Aorta (tissue), 5 donors: ENCODE measurements at places on chromosomes 16 and 17. TPM values are rescaled to one million over a fixed set of nuclear protein-coding genes. Genes with fewer than 3 reads are reported as not detected.
A peak's percentile ranks its signal among the peaks of the same experiment; 100 is the strongest.

TNS4 gene
- total RNA-seq, result not detected

GRCh38 chr17:382644-383533 lies 30.3 kb upstream of the RPH3AL start:
- no peak overlapping the region for H3K27ac ChIP-seq
- H3K4me3 ChIP-seq, result no peak overlapping the region
- H3K4me1 ChIP-seq, result no peaks in the 10 kb centered on the region
- no peaks in the 10 kb centered on the region for H3K36me3 ChIP-seq
- DNase-seq, result no peak
- H3K27me3 ChIP-seq, result no peaks in the 10 kb centered on the region

C17orf78 gene
- total RNA-seq, result not detected

GRCh38 chr17:74592087-74592990 lies at the start of gene CD300LD:
Gene CD300LD (minus strand): TSS chr17:74592283. CDS start chr17:74592202, 81 bp downstream.
- H3K27ac ChIP-seq, result no peak within 1 kb of the TSS
- H3K36me3 ChIP-seq, result no peaks in the 10 kb centered on the region
- no peaks in the 10 kb centered on the region for H3K4me1 ChIP-seq
- no peak for DNase-seq

TEX19 gene
- not detected for total RNA-seq

TTLL6 gene
- total RNA-seq, result not detected

DNA sequence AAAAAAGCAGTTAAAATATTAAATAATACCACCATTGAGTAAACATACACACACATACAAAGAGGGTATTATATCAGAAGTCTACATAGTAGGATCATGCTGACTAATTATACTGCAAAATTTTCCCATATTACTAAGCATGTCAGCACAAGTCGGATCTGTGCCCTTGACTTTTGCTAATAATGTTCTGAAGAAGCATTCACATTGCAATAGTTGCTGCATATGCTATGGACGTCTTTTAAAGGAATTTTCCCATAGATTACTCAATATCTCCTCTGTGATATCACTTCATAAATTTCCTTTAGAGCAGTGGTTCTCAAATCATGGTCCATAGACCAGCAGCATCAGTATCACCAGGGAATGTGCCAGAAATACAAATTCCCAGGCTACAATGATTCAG lies 110.9 kb upstream of the NUDT7 start:
- no peak overlapping the region for H3K4me3 ChIP-seq
- no peak for DNase-seq
- no peaks in the 10 kb centered on the region for H3K4me1 ChIP-seq
- H3K27ac ChIP-seq, result no peak overlapping the region

DNA sequence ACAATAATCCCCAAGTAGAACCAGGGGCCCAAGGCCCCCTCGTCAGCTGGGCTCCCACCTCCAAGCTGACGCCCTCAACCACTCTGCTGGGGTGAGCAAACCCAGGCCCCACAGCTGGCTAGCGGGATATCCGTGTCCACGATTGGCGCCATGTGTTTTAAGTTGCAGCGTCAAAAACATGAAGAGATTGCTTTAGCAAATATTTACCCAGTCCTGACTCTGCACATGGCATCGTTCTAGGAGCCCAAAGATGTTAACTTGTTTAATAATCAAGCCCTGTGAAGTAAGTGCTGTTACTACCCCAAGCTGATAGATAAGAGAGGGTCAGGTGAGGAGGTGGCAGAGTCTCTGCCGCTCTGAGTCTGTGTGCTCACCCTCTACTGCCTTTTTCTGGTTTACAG lies 344 bp upstream of the SEPTIN12 start:
- DNase-seq, result no peak
- no peaks in the 10 kb centered on the region for H3K4me1 ChIP-seq
- H3K27me3 ChIP-seq, result no peaks in the 10 kb centered on the region
- no peak overlapping the region for H3K4me3 ChIP-seq
- no peak overlapping the region for H3K27ac ChIP-seq

- H3K36me3 ChIP-seq, result no peaks in the 10 kb centered on the region
- H3K4me3 ChIP-seq, result peak overlapping the region; percentile 90
- DNase-seq, result peak; percentile 72
- H3K27me3 ChIP-seq, result no peaks in the 10 kb centered on the region
Measured at GRCh38 chr17:81684442-81684911, 666 bp downstream of the HGS start.

DNA sequence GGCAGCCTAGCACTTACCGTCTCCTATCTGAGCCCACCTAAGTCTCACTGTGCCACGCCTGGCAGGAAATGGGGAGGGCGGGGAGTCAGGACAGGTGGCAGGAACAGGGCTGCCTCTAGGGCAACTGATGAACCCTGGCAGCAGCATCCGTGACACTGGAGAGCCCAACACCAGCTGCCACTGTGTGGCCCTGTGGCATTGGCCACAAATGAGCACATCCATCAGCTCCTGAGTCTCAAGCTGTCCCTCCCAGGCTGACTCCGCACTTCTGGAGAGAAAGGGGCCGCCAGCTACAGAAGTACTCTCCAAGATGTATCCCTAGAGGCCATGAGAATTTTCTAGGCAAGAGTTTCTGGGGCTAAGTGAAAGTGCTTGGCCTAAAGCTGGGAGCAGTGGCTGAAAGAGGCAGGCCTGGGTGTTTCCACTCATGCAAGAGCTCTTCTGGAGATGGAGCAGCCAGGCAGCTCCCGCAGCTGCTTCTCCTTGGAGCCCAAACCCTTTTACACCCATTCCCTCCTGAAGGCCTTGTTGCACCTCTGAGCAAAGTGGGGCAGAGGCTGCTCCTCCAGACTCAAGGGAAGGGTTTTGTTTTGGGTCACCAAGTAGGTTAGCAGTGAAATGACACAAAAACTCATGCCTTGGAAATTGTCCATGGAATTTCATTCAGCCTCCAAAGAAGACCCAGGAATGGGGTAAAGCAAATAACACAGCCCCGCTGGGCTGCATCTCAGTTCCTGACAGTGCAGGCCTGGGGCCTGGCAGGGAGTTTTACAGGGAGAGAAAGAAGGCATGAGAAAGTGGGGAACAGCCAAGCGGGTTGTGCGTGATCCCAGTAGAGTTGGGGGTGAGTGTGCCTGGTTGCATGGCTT lies 25.8 kb downstream of the PEMT start:
- H3K4me1 ChIP-seq, result no peaks in the 10 kb centered on the region
- DNase-seq, result no peak
- no peak overlapping the region for H3K4me3 ChIP-seq
- no peak overlapping the region for H3K27ac ChIP-seq

CRYBA1 gene
- not detected for total RNA-seq

GRCh38 chr16:20001856-20002707 lies 71.6 kb downstream of the GPR139 start:
- H3K4me3 ChIP-seq, result no peak overlapping the region
- H3K27me3 ChIP-seq, result no peaks in the 10 kb centered on the region
- H3K4me1 ChIP-seq, result no peaks in the 10 kb centered on the region
- no peak overlapping the region for H3K27ac ChIP-seq

- no peak overlapping the region for H3K27ac ChIP-seq
- H3K27me3 ChIP-seq, result no peaks in the 10 kb centered on the region
- H3K4me3 ChIP-seq, result no peak overlapping the region
- H3K4me1 ChIP-seq, result no peaks in the 10 kb centered on the region
- DNase-seq, result no peak
- no peaks in the 10 kb centered on the region for H3K36me3 ChIP-seq
Measured at GRCh38 chr17:14310605-14311004, 9.7 kb downstream of the HS3ST3B1 start.

GRCh38 chr16:70688246-70688742 lies 2.4 kb upstream of the MTSS2 start:
- peak overlapping the region; percentile 83 for H3K27ac ChIP-seq
- H3K4me3 ChIP-seq, result no peak overlapping the region
- H3K36me3 ChIP-seq, result no peaks in the 10 kb centered on the region

DNA sequence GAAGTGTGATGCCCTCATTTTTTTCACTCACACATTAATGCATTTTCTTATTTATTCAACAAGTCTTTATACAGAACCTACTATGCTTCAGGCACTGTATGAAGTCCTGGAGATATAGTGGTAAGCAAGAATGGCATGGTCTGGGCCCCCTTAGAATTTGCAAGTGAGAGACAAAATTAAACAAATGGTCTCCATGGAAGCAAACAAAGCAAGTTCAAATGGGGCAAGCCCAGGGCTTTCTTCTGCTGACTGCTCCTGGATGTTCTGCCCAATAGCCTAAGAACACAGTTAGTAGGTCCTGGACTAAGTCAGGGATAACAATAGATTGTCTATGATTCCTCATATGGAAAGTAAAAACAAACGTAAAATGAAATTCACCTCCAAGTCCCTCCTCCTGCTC lies 31.3 kb upstream of the DDX52 start:
- DNase-seq, result no peak
- H3K27me3 ChIP-seq, result no peaks in the 10 kb centered on the region
- H3K4me1 ChIP-seq, result no peaks in the 10 kb centered on the region
- H3K27ac ChIP-seq, result no peak overlapping the region

ALOX15 gene
- total RNA-seq, result not detected

TNFRSF17 gene
- not detected for total RNA-seq

SLC13A2 gene
- not detected for total RNA-seq

DNA sequence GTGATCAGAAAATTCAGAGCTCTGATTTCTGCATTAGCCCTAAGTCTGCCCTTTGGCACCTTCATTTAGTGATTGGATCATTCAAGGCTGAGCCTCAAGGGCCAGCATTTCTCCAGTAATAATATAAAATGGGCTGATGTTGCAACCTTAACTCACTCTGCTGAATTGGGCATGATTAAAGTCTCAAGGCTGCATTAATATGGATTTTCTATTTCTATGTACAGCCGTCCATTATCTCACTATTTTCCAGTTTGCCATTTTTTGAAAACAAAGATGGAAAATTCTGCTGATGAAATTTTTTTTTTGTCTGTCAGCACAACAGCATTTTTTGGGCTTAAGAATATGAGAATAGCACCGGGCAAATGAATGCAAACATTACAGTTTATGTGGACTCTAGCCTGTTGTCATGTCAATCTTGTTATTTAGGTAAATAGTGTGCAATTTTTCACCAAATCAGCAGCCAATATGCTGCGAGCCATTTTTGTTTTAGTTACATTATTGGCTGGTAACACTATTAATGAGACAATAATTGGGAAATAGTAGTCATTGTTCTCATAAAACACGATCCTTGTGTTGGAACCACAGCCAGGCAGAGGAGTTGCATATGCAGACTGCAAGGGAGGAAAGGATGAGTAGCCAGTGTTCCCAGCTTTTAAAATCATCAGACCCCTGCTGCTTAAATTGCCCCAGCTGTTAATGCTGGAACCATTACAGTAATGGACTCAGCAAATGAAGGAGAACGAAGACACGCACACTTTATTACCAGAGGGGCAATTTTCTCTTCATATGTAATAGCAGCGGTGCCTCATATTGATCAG lies 10.5 kb downstream of the FTO start:
- H3K4me3 ChIP-seq, result no peak overlapping the region
- DNase-seq, result no peak
- no peak overlapping the region for H3K27ac ChIP-seq
- H3K27me3 ChIP-seq, result no peaks in the 10 kb centered on the region
- H3K4me1 ChIP-seq, result no peaks in the 10 kb centered on the region

PHOSPHO1 gene
- total RNA-seq, result 2.0 TPM

GRCh38 chr16:84026606-84027005 lies 16.0 kb downstream of the SLC38A8 start:
- H3K4me1 ChIP-seq, result no peaks in the 10 kb centered on the region
- no peaks in the 10 kb centered on the region for H3K27me3 ChIP-seq
- no peaks in the 10 kb centered on the region for H3K36me3 ChIP-seq

GRCh38 chr16:57301126-57301817 lies 16.8 kb upstream of the PLLP start:
- peak; percentile 84 for DNase-seq
- H3K36me3 ChIP-seq, result no peaks in the 10 kb centered on the region
- no peaks in the 10 kb centered on the region for H3K27me3 ChIP-seq
- H3K4me1 ChIP-seq, result no peaks in the 10 kb centered on the region

- H3K27ac ChIP-seq, result no peak overlapping the region
- no peaks in the 10 kb centered on the region for H3K27me3 ChIP-seq
- H3K4me3 ChIP-seq, result no peak overlapping the region
- H3K36me3 ChIP-seq, result peaks cover 2% of the 10 kb centered on the region
Measured at GRCh38 chr17:63316100-63316499, 130.0 kb downstream of the CYB561 start.

DNA sequence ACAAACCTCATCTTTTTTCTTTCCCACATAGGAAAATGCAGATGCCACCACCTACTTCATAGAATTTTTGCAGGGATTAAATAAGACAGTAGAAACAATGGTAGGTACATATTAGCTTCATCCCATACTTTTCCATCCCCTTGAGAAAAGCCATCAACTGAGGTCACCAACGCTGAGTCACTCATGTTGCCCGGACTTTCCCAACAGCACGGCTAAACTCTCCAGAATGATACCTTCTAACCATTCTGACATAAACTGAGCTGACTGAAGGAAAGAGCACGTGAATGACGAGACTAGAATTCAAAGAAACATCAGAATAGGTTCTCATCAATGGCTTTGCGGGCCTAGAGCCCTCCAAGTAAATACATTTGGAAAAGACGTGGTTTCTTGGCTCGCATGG lies 146.0 kb upstream of the RCVRN start:
- H3K4me3 ChIP-seq, result no peak overlapping the region
- no peaks in the 10 kb centered on the region for H3K27me3 ChIP-seq
- no peaks in the 10 kb centered on the region for H3K4me1 ChIP-seq
- no peaks in the 10 kb centered on the region for H3K36me3 ChIP-seq
- H3K27ac ChIP-seq, result no peak overlapping the region
- DNase-seq, result no peak

ZMYND15 gene
- 7.7 TPM for total RNA-seq

ICAM2 gene
- 36.0 TPM for total RNA-seq

SEZ6L2 gene
- total RNA-seq, result 1.4 TPM

DNA sequence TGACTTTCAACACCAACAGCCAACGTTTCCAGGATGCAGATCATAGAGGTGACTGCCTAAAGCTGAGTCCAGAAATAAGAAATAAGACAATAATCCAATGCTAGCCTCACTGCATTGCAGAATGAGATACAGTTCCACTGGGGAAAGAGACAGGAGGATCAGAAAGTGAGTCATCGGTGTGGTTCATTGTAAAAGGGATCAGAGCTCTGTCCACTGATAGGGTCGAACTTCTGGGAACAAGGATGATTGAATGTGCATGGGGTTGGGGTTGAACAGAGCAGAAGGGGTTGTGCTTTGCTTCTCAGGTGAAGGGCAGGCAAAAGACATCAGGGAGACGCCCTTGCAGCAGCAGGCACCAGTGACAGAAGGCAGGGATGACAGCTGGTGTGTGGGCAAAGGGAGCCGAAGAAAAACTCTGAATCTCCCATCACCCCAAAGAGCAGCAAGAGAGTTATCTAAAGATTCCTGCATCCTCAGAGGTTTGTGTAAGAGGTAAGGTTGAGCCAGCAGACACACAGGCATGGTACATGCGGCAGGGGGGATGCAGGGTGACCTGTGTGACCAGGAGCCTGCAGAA lies 16.4 kb downstream of the CLEC10A start:
- H3K4me3 ChIP-seq, result no peak overlapping the region
- no peak overlapping the region for H3K27ac ChIP-seq
- DNase-seq, result no peak
- no peaks in the 10 kb centered on the region for H3K36me3 ChIP-seq
- H3K27me3 ChIP-seq, result no peaks in the 10 kb centered on the region

SP2 gene
- 18.0 TPM for total RNA-seq
